Stimulated activated CD8-positive, alpha-beta memory T cell treated with anti-CD3 and anti-CD28 coated beads, Interleukin-15, amount 100 ng/mL, for 4 hours (primary cell): ENCODE measurements at places on chromosomes 13 and 19.
A peak's percentile ranks its signal among the peaks of the same experiment; 100 is the strongest.

GRCh38 chr19:14347999-14348889 is 33.0 kb upstream of the ADGRE5 start:
- DNase-seq, result no peak

- no peak for DNase-seq
Observed at GRCh38 chr19:58332697-58333096, 5.9 kb downstream of the ZSCAN22 start.

DNA sequence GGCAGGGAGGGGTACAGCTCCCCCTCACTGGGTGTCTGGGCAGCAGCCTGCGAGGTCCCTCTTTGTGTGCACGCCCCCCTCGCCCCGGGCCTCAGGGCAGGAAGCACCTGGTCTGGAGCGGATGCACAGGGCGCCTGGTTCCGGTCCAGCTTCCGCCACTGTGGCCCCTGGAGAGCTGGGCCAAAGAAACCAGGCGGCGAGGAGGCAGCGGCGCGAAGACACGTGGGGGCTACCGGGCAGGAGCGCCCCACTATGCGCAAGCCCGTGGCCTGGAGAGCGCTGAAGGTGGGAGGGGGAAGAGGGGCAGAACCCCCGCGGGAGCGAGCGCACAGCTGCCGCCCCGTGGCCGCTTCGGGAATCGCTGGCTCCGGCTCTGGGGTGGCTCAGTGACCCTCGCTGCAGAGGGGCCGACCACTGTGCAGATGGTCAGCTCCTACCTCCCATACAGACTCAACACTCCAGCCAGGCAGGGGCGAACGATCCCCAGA is 1.7 kb upstream of the LYL1 start:
- DNase-seq, result no peak

DNA sequence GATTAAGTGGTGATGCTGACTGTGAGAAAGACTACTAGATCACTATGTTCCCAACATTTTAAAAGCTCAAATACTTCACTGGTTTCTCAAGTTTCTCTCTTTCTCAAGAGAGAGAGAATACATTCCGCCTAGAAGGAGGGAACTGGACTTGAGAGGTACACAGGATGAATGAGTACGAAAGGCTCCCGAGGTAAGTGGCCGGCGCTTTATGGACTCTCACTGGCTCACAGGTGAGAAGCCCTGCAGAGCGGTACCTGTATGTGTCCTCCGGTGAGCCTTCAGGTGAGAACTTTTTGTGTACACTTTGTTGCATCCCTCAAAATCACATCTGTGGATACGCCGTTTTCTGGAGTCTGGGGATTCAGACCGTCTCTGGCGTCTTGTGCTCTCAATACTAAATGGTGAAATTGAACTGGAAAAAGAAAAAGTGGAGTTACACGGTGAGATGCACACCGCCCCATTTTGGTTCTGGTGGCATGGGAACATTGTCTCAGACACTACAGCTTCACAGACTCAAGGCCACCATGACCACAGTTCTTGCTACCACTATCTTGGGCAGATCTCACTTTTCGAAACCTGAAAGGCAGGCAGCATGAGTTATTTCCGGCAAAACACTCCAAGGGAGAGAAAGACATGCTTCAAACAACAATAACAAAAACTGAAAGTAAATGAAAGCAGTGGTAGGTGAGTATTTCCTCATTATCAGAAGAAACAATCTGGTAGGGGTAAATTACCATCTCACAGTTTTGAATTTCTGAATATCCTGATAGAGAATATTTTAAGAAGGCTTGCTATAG is 418.9 kb downstream of the KLF12 start:
- DNase-seq, result peak; percentile 53

DNA sequence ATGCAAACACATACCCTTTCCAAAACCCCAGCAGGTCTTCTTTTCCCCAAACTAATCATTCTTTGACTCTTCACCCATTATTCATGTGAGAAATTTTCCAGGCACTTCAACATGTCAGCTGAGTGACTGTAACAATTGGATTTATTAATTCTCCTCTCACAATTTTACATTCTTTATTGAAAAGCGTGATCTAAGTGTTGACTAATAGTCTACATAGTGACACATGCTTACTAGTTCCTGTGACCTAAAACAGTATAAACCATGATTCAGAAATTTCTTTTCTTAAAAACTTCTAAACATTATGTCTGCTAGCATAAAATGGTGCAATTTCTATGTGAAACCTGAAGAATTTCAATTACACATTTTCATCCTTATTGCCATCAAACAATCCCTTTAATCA is 532.3 kb downstream of the GPC5 start:
- DNase-seq, result no peak

DNA sequence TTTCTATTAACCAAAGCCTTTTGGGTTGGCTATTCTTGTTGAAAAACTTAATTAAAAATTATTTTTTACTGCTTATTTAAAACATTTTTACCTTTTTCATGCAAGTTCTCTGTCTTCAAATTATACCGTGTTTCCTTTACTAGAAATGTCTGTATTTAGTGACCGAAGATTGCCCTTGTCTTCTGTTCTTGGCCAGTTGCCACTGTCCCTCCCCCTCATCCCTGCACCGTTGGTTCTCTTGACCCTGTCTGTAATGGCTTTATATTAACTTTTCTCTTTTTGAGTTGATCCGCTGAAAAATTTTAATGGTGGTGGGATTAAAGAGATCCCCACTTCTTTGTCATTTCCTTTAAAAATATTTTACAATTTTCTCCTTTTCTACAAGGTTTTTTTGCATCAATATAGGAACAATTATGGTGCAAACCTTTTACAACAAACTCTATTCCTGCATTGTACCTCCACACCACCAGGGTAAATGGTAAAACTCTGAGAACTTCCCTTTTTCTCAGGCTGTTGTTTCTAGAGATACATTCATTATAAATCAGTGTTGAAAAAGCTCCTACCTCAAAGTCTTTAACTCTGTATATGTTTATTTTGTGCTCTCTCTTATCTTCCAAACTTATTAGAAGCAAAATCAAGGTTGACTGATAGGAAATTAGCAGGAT is 12.9 kb upstream of the RNF113B start:
- DNase-seq, result no peak

GRCh38 chr19:48549380-48549779 is 2.6 kb upstream of the SULT2B1 start:
- no peak for DNase-seq

DNA sequence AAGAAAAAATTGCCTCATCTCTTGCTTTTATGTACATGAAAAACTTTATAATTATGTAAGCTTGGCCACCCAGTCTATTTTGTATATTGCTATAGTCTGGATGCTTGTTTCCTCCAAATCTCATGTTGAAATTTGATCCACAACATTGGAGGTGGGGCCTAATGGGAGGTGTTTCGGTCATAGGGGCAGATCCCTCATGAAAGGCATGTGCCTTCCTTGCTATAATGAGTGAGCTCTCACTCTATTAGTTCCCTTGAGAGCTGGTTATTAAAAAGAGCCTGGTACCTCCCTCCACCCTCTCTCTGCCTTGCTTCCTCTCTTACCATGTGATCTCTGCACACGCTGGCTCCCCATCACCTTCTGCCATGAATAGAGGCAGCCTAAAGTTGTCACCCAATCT is 1005.1 kb downstream of the PCDH9 start:
- no peak for DNase-seq

GRCh38 chr19:19224852-19225494 is 13.2 kb downstream of the NCAN start:
- DNase-seq, result peak; percentile 55

- no peak for DNase-seq
Observed at GRCh38 chr19:6738787-6739389, 592 bp upstream of the TRIP10 start.

DNA sequence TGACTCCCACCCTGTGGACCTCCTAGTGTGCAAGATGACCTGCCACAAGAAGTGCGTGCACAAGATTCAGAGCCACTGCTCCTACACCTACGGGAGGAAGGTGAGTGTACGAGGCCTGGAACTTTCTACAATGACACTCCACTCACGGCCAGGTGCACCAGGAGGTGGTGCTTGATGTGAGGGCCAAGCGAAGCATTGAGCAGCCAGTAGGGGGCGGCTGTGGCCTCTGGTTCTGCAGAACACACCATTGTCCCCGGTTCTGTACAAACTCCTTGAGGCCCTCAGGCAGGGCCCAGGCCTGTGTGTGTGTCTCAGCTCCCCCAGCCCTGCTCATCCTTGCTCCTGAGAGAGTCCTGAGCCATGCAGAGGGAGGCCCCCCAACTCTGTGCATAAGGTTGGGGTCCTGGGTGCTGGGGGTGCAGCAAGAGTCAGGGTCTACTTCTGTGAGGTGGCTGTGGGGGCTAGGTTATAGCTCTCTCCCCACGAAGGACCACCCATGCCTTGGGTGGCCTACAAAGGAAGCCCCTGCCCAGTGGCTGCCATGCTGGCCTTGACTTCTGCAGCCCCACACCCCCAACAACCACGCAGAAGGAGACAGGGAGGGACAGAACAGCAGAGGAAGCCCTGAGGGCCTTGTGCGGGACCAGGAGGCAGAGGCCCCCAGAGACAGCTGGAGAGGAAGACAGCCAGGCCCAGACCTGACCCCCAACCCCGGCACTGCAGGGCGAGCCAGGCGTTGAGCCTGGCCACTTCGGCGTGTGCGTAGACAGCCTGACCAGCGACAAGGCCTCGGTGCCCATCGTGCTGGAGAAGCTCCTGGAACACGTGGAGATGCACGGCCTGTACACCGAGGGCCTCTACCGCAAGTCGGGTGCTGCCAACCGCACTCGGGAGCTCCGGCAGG is 9.7 kb upstream of the USE1 start:
- DNase-seq, result no peak
